ENCODE measurements at places on chromosomes 7 and 10. TPM values are rescaled to one million over a fixed set of nuclear protein-coding genes. Genes with fewer than 3 reads are reported as not detected.

Gene TSPAN12
- total RNA-seq, result 0.05 TPM

Gene KIAA1217
- 2.7 TPM for total RNA-seq

Gene GBF1
- 54.7 TPM for total RNA-seq

DNA sequence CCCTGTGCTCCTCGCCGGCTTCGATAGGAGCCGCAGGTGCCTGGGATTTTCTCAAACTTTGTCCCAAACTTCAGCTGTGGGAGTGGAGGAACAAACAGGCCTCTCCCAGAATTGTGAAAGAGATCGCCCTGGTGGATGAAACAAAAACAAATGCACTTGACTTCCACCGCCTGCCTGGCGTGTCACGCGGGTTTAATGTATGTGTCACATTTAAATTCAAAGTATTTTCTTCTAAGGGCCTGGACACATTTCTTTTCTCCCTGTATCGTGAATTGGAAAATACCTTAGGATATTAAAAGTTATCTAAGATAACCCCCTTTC lies 694 bp upstream of the WASL start:
- no peak for DNase-seq

DNA sequence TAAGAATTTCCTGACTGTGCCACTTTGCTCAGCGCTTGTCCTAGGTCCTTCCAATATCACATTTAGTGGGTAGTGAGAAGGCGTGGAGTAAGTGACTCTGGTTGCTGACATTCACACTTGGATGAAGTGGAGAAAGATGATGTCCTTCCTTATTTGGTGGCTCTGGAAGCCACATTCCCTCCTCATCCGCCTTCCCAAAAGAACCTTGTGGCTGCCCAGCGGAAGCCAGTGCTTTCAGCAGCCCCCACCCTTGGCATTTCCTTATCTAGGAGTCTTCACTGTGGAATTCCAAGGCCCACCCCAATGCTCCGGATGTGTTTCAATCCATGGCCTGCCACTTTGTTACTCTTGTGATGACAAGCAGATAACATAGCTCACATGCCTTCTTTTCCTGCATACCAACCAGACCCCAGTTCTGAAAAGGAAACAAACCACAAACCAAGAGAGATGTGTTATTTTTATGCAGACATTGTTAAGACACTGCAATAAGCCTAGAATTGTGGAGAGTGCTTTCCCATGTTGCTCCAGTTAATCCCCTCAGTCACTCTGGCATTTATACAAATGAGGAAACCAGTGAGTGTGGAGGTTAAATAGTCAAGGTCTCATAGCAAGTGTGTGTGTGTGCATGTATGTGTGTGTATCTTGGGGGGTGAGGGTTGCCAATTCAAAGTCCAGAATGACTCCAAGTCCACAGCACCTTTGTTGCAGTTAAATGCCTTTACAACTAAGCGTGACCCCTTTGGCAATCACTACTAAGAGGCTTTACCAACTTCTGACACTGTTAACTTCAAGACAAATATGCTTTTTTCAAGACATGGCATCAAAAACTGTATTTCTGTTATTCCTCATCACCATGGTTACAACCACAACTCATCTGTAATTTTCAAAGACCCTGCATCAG lies 10.3 kb upstream of the ANKRD1 start:
- peak; percentile 97 for DNase-seq

DNA sequence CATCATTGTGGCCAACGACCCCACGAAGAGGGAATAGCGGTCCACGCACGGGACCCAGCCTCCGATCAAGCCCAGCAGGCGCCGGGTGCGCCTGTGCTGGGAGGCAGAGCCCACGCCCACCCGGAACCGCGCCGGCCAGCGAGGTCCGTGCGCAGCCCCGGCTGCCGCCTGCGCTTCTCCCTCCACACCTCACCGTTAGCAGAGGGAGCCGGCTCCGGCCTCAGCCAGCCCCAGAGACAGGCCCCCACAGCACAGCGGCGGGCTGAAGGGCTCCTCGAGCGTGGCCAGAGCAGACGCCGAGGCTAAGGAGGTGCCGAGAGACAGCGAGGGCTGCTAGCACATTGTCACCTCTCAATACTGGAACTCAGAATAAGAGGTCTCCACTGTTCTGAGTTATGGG lies 3.6 kb downstream of the ITPRID1 start:
- DNase-seq, result no peak

GRCh38 chr7:5754981-5755599 lies 26.4 kb downstream of the RNF216 start:
- no peak for DNase-seq

DNA sequence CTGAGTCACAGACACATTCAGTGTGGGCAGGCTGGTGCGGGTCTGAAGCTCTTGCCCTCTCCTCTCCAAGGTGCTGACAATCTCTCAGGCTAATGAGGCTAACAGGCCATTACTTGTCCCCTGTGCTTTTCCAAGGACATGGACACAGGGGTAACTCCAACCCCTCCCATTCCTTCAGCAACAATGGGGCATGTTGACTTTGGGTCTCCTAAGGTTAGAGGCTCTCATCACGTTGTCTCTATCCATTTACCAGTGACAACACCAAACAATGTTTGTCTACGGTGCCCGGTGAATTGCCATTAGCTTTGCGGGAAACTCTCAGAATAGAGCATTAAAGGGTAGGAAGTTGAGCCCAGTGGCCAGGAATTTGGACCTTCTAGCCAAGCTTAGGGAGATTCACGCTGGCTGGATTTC lies 101.6 kb upstream of the TNS3 start:
- no peak for DNase-seq

- no peak for DNase-seq
These were observed 175.3 kb upstream of the TMEM229A start for GRCh38 chr7:124208173-124208572.

DNA sequence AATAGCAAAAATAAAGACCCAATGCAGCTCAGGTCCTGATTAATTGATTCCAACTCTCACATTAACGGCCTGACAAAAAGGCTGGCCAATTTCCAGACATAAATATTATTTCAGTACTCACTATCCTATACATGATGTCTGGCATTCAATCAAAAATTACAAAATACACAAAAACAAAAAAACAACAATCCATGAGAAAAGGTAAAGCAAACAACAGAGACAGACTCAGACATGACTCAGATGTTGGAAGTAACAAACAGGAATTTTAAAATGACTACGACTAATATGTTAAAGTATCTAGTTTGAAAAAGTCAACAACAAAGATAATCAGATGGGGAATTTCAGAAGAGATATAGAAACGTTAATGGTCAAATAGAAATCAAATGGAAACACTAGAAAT lies 152.8 kb downstream of the AMPH start:
- no peak for DNase-seq

GRCh38 chr10:20007426-20007825 lies 191.2 kb downstream of the PLXDC2 start:
- peak; percentile 14 for DNase-seq

DNA sequence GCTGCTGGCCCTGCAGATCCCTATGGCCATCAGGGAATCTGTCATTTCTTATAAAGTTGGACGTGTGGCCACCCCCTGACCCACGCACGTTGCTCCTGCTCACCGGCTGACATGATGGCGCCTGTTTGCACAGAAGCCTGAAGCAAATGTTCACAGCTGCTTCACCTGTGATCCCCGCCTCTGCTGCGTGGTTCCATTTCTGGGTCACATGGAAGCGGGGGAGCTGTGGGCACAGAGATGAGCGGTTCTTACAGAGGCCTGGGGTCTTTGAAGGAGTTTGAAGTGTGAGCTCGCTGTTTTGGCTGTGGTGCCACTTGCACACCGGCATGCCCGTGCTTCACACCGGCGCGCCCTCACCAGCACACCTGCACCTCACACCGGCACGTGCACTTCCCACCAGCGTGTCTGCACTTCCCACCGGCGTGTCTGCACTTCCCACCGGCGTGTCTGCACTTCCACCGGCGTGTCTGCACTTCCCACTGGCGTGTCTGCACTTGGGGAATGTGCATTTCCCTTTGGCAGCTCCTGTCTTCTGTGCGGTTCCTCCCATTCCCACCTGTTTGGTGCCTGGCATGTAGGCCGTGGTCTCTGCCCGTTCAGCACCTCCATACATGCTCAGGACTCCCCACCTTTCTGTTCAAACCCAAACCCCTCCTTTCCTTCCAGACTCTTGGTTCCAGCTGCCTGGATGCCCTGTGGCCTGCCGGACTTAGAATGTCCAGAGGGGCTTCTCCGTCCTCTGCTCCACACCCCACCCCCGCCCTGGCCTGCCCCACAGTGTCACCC lies 86.7 kb downstream of the INPP5A start:
- DNase-seq, result no peak

DNA sequence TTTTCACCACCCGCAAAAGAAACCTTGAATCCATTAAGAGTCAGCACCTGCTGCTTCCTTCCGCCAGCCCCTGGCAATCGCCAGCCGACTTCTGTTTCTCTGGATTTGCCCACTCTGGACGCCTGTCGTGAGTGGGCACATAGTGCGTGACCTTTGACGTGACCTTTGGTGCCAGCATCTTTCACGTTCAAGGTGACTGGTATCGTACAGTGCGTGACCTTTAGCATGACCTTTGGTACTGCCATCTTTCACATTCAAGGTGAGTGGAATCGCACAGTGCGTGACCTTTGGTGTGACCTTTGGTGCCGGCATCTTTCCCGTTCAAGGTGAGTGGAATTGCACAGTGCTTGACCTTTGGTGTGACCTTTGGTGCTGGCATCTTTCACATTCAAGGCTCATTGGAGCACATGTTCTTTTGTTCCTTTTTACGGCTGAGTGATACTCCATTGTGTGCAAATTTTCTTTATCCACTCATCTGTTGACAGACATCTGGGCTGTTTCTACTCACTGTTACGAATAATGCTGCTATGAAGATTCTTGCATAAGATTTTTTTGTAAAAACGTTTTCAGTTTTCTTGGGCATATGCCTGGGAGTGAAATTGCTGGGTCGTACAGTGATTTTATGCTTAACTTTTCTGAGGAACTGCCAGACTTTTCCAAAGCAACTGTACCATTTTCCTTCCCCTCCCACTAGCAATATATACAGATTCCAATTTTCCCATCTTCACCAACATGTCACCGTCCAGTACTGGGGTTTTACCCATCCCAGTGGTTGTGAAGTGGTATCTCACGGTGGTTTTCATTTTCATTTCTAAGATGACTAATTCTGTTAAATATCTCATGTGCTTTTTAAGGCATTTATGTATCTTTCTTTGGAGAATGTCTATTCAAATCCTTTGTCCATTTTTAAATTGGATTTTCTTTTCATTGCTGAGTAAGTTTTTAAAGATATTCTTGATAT lies 145.3 kb downstream of the DIP2C start:
- no peak for DNase-seq

Measured in M059J (cell line).